ENCODE measurements at places on chromosomes 6 and 20.

- no peak for DNase-seq
Observed at GRCh38 chr20:19692100-19692499, 66.0 kb upstream of the RIN2 start.

DNA sequence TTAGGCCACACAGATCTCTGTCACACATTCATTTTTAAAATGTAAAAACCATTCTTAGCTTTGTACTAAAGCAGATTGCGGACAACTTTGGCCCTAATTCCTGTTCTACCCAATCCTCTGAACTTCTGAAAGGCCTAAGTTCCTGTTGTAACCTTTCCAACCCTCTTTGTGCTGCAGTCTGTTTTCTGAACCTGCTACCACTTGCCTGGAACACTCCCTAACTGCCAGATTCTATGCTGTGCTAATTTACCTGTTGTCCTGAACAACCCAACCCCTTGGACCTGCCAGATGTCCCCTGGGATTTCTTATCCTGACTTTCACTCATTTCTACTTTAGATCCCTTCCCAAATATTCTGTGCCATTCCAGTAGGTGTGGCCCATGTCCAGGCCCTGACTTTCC lies 398.7 kb downstream of the ZFAND3 start:
- no peak for DNase-seq

GRCh38 chr6:150377211-150377781 lies 8.5 kb downstream of the IYD start:
- no peak for DNase-seq

DNA sequence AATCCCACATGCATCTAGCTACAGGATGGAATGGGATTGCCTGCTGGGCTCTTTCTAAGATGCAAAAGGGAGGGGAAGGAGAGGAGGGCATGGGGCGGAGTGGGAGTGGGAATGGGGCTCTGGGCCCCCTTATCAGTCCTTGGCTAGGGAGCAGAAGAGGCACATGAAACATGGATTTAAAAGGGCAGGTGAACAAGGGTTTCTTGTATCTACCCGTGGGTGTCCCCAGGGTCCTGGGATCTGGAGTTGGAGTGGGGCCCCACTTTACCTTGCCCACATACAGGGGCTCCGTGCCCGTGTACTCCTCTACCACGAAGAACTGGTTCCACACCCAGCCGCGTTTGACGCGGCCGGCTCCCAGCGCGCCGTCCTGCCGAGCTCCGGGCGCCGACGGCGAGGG lies 57.5 kb downstream of the CDH22 start:
- no peak for DNase-seq

- no peak for DNase-seq
Observed at GRCh38 chr6:13194852-13195251, 133.5 kb downstream of the TBC1D7 start.

GRCh38 chr20:1005452-1006027 lies 3.4 kb upstream of the RSPO4 start:
- DNase-seq: peak; percentile 4

DNA sequence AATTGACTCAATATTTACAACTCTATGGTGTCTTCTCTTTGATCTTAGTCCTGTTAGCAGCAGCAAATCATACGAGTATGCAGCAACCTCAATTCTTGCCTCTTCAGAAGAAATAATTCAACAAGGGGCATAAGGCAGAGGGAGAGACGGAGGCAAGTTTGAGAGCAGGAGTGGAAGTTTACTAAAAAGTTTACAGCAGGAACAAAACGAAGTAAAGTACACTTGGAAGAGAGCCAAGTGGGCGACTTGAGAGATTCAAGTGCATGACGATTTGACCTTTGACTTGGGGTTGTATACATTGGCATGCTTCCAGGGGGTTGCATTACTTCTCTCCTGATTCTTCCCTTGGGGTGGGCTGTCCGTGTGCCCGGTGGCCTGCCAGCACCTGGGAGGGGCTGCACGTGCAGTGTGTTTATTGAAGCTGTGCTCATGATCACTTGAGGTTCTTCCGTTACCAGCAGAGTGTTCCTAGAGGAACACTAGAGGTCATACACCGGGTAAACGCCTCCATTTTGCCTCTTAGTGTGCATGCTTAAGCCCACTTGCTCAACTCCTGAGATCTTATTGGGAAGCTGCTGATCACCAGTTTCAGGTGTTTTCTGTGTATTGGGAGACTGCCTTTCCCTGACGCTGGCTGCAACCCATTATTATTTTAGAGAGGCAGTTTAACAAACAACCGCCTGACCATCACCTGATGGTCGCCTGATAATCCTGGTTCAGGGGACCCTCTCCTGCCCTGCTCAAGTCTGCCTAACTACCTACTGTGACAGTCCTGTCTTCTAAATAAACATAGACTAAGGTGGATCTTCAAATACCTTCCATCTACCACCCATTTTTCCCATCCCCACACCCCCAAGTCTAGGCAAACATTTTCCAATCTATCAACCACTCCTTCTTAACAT lies 172.4 kb upstream of the MYLIP start:
- no peak for DNase-seq

- DNase-seq: no peak
Observed at GRCh38 chr6:90547991-90548390, 38.9 kb downstream of the MAP3K7 start.

- DNase-seq: no peak
Observed at GRCh38 chr20:14807224-14807623, 469.8 kb upstream of the FLRT3 start.

GRCh38 chr20:11738852-11739251 lies 178.8 kb upstream of the BTBD3 start:
- DNase-seq: no peak

- no peak for DNase-seq
Observed at GRCh38 chr20:60694763-60695162, 557.3 kb upstream of the CDH4 start.

GRCh38 chr6:37190159-37190535 lies 20.2 kb downstream of the PIM1 start:
- no peak for DNase-seq

GRCh38 chr6:19417713-19418112 lies 419.5 kb upstream of the ID4 start:
- DNase-seq: no peak
